ENCODE measurements at places on chromosomes 16 and 17.

- DNase-seq, result no peak
These were observed 25.0 kb downstream of the FOXK2 start for GRCh38 chr17:82544431-82545070.

GRCh38 chr17:2828397-2829038 is 32.3 kb downstream of the RAP1GAP2 start:
- DNase-seq, result peak; percentile 72

GRCh38 chr17:57750895-57751294 is 5.8 kb upstream of the CCDC182 start:
- DNase-seq, result no peak

- no peak for DNase-seq
These were observed 58.5 kb downstream of the XYLT1 start for GRCh38 chr16:17412221-17412620.

DNA sequence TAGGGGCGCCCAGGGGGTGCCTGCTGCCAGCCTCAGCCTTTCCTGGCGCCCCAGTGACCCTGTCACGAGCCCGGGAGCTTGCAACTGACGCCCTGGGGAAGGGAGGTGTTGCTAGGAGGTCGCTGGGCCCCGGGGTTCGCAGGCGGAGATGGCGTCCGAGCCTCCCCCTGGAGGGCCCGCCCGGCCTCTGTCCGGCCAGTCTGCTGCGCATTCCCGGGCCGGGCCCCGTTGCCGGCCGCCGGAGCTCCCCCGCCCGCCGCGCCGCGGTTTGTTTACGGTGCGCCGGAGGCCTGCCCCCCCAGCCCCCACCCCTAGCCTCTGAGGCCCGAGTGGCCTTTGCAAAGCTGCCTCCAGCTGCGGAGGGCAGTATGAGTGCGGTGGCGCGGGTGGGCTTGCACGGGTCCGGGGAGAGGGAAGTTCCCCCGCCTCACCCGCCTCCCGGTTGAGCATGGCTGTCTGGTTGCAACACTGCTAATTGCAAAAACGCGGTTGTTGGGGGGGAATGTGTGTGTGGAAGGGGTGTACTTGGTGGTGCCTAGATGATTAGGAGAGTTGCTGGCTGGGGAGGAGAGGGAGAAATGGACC is 514 bp downstream of the THRA start:
- DNase-seq, result peak; percentile 41

DNA sequence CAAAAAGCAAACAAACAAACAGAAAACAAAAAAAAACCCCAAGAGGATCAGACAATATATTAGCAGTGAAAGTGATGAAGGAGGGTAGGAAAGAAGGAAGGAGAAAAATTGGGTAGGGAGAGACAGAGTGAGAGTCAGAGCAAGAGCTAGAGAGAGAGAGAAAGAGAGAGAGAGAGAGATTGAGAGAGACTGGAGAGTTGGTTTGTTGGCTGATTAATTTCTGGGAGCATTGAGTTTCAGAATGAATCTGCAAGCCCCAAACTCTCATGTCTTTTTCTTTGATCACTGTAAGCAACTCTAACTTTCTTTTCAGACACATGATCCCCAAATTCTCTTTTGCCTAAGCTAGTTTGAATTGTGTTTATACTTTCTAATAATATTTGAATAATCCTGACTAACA is 388.1 kb downstream of the SHISA9 start:
- DNase-seq, result peak; percentile 51

DNA sequence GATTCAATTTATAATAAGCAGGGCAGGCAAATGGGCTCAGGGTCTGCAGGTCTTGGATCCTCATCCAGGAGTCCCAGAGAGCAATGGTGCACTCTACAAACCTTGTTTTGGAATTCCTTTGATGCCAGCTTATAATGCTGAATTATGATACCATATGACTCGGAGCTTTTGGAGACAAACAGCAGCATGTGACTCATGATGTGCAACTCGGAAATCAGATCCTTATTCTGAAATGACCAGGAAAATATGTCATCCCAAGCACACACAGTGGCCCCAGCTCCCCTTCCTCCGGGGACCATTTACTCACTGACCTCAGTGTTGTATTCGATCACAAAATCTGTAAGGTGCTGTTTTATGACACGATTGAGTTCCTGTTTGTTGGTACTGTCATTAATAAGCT is 20.2 kb upstream of the UMOD start:
- DNase-seq, result no peak

- DNase-seq, result no peak
These were observed 822.4 kb upstream of the RBFOX1 start for GRCh38 chr16:6510261-6510660.

DNA sequence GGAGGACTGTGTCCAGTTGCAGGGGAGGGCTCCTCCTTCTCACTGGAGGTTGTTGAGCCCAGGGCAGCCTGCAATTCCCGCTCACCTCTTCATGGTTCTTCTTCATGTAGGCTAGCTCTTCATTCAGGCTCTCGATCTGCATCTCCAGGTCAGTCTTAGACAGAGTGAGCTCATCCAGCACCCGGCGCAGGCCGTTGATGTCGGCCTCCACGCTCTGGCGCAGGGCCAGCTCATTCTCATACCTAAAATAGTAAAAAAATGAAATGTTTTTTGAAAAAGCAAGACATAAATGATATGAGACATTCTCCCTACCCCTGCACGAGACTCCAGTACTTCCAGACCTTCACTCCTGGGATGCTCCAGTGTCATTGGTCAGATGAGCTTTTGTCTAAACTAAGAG is 2.2 kb downstream of the KRT13 start:
- no peak for DNase-seq

- DNase-seq, result peak; percentile 45
These were observed 602.7 kb upstream of the CDH5 start for GRCh38 chr16:65763640-65764305.

- no peak for DNase-seq
These were observed 13.3 kb downstream of the CES4A start for GRCh38 chr16:67001726-67002125.

- no peak for DNase-seq
These were observed 7.2 kb upstream of the AATK start for GRCh38 chr17:81173052-81173761.

- no peak for DNase-seq
These were observed 23.9 kb upstream of the CAPNS2 start for GRCh38 chr16:55542459-55543082.

GRCh38 chr17:74671031-74671771 is 41.5 kb downstream of the CD300LF start:
- DNase-seq, result peak; percentile 44

DNA sequence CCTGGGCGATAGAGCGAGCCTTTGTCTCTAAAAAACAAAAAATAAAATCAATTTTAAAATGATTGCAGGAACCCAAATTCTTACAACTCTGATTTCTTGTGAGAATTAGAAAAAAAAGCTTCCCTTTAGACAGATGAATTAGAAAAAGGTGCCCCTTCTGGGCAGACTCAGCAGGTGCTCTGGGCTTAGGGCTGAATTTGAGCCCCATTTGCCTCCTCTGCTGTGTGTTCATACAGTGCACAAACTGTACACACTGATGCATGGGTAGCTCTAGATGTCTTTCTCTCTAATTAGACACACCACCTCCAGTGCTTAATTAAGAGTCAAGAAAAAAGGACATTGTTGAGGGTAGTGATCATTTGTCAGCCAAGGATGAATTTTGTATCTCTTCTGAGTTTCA is 38.5 kb upstream of the NOL11 start:
- peak; percentile 63 for DNase-seq

DNA sequence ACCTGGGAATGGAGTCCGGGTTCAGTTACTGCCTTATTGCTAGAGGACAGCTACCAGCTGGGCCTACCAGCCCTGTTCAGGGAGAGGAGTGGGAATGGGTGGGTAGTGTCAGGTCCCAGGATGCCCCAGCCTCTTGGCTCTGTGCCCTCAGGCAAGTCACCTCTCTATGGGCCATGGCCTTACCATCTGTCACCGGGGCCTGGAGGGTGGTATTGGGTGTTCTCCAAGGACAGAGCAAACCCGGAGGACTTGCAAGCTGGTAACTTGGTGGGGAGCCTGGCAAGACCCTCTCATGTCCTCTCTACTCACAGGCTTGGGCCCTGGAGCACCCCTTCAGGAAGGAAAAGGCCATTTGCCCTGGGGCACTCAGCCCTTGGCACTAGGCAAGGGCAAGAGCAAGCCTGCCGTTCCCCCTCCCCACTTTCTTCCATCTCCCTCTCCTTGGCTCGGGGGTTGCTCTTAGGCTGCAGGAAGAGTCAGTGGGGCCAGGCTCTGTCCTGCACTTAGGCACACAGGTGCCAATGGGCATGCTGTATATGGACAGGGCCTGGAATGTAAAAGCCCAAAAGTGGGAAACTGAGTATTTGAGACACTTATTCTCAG is 170.0 kb upstream of the ZNF267 start:
- no peak for DNase-seq

DNA sequence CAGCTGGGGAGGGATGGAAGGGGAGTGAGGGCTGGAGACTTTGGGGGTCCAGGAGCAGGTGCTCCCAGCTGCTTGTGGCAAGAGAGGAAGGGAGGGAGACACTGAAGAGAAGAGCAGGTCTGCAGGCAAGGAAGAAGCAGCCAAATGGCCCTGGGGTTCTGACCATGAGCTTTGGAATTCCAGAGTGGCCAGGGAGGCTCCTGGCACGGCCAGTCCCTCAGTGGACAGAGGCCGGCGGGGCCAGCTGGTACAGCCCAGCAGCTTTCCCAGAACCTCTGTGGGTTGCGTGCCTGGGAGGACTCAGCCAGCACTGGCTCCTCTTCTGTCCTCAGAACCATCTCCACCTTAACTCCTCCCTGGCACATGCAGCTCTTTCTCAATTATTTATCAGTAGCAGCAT is 233.0 kb downstream of the MSI2 start:
- no peak for DNase-seq

DNA sequence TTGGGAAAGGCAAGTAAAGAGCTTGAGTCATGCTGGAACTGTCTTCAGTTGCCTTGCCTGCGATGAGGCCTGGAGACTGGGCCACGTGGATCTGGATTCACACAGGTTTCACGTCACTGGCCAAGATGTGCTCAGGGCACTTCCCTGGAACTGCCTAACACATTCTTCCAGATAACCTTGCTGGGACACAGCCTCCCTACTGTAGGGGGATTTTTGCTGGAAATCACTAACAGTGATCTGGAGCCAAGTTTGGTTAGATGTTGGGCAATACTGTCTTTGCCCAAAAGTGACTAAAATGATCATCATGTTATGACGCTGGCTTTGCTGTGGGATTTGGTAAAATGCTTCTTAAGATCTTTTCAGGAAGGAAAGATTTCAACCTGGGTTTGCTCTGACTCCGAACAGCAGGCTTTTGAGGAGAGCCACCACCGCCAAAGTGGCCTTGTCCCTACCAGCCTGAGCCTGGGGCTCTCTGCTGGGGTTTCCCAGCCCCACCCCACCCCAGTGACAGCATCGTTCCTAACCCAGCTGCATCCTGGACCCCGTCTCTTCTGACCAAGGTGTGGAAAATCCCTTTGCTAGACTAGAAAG is 14.7 kb downstream of the C1QTNF1 start:
- peak; percentile 67 for DNase-seq

- DNase-seq, result no peak
These were observed 8.3 kb downstream of the ALOX15B start for GRCh38 chr17:8046929-8047768.

DNA sequence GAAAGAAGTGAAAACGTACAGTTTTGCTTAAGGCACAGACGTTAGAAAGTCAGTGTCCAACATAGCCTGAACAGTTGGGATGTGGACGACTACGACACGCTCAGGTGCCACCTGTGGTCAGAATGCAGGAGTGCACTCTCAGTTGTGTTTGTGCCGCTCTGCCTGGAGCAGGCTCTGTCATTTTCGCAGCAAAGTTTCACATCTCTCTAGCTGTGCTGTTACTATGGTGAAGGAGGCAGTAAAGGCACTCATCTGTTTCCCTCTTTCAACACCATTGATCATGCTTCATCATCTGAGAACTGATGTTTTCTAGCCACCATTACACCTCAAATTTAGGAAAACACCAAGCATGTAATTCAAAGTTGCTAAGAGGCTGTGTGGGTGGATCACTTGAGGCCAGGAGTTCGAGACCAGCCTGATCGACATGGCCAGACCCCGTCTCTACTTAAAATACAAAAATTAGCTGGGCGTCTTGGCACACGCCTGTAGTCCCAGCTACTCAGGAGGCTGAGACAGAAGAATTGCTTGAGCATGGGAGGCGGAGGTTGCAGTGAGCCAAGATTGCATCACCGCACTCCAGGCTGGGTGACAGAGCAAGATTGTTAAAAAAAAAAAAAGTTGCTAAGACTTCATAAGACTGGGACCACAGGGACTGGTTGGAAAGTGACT is 44.9 kb upstream of the DNAJA2 start:
- DNase-seq, result peak; percentile 96

GRCh38 chr16:13997526-13997925 is 73.6 kb upstream of the MRTFB start:
- no peak for DNase-seq

DNA sequence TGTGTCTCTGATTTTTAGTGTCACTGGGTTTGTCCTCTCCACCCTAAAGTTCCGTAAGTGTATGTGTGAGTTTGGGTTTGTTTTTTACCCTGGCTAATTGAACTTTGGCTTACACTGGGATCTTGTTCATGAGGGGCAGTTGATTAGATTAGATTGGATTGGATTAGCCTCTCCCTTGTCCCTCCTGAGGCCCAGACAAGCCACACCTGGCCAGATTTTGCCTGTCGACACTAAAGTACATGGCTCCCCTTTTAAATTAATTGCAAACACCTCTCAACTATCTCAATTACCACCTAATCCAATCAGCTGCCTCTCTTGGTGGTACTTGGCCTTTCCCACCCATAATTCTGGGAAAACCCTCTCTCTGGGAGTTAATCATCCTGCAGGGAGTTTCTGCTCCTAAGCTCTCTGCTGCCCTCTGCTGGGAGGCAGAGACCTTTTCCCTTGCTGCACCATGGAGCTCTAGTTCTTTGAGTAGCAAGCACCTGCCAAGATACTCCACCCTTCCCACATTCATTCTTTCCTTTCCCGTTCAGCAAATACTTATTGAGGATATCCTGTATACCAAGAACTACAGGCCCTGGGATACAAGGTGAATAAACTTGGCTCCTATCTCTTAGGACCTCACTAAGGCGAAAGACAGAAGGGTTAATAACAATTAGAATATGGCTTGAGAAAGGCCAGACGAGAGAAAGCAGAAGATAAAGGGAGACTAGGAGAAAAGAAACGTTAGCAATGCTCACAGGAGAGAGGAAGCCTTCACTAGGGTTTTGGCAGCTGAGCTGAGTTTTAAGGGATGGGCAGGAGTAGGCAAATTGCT is 60.0 kb upstream of the MPHOSPH6 start:
- peak; percentile 67 for DNase-seq

DNA sequence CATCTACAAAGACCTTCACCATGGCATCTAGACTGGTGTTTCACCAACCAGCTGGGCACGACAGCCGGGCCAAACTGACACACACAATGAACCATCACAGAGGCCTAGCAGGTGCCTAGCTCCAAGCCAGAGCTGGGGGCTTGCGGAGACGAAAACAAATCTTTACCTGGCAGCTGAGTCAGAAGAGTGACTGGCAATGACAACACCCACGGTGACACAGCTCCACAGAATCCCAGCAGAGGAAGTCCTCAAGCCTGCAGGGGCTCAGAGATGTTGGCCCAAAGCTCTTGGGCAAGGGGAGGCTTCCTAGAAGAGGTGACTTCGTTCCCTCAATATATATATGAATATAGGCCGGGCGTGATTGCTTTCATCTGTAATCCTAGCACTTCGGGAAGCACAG is 5.1 kb downstream of the MMP25 start:
- DNase-seq, result no peak

Measured in GM12865 (cell line).